Activated CD4-positive, CD25-positive, alpha-beta regulatory T cell (primary cell): ENCODE measurements at places on chromosomes 11 and 22.

DNA sequence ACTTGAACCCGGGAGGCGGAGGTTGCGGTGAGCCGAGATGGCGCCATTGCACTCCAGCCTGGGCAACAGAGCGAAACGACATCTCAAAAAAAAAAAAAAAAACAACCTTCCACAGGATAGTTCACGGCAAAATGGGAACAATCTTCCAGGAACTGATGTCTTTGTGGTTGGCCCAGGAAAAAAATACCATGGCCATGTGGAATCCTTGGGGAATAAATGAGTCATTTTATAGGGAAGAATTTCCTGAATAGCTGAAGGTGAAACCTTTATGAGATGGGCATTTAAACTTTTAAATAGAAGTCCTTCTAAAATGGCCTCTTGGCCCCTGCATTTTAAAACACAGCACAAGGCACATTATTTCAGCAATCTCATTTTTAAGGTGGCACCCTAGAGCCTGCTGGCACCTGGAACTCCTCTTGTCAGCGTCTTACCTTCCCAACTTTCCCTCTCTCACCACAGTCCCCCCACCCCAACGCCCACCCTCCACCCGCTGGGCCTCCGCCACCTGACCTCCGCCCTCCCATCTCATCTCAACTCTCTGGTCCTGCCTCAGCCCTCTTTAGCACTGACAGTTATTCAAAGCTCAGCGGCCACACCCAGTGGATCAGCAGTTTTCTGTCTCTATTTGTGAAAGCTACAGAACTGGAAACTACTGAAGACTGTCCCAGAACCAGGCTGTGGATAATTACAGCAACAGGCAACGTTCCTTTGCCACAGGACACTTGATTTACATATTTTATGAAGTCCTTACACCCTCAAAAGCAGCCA lies 43.1 kb downstream of the SCGB1A1 start:
- no peak for DNase-seq

- no peak for DNase-seq
Measured at GRCh38 chr11:32344946-32345345, 90.4 kb downstream of the WT1 start.

GRCh38 chr22:46065691-46066454 lies 84.5 kb upstream of the PPARA start:
- DNase-seq, result no peak

GRCh38 chr11:41225856-41226633 lies 233.4 kb downstream of the LRRC4C start:
- DNase-seq, result no peak

- no peak for DNase-seq
Measured at GRCh38 chr11:122453586-122453985, 201.9 kb upstream of the UBASH3B start.
